ENCODE measurements at places on chromosomes 2 and 18.
A peak's percentile ranks its signal among the peaks of the same experiment; 100 is the strongest.

DNA sequence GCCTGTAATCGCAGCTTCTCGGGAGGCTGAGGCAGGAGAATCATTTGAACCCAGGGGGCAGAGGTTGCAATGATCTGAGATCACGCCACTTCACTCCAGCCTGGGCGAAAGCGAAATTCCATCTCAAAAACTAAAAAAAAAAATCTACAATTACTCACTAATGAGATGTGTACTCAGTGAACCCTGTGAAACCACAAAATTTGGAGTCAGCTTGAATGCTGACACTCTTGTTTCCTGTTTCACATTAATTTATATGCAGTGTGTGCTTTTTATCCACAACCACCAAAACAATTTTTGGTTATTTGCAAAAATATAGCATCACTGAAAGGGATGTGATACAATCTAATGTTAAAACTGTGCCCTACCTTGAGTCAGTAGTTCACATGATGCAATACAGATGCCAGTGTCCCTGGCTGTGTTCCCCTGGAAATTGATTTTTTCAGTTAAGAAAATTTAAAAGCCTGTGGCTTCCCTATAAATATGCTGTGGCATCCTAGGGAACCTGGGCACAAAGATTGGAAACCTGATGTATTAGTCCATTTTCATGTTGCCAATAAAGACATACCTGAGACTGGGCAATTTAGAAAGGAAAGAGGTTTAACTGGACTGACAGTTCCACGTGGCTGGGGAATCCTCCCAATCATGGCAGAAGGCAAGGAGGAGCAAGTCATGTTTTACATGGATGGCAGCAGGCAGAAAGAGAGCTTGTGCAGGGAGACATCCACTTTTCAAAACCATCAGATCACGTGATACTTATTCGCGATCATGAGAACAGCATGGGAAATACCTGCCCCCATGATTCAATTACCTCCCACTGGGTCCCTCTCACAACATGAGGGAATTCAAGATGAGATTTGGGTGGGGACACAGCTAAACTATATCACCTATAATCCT is 337.5 kb upstream of the NT5C1B start:
- H3K27ac ChIP-seq: no peak overlapping the region
- H3K36me3 ChIP-seq: no peaks in the 10 kb centered on the region
- no peaks in the 10 kb centered on the region for H3K27me3 ChIP-seq
- no peak overlapping the region for H3K4me3 ChIP-seq
- H3K4me1 ChIP-seq: no peaks in the 10 kb centered on the region
- no peak for DNase-seq

DNA sequence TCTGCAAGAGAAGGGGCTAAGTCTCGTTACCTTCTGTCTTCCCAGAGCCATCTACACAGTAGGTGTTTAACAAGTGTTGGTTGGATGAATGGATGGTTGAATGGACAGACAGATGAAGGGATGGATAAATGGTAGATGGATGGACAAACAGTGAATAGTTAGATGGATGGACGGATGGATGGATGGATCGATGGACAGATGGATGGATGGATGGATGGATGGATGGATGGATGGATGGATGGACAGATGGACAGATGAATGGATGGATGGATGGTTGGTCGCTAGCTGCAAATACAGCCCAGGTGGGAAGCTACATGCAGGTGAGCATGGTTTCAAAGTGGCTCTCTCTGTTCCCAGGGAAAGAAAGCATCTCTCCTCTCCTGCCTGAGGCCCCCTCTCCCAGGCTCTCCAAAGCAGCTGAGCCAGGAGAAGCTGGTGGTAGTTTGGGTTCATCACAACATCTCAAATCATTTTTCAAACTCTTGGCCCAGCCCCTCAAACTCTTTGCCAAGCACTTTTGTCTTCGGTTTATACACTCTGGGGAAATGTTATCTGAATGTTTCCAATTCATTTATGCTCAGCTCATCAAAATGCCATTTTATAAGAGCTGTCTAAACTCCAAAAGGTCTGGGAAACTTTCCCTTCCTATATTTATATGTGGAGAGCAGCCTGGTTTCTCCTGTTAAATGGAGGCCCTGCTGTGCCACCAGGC is 192.7 kb downstream of the ANAPC1 start:
- H3K36me3 ChIP-seq: no peaks in the 10 kb centered on the region
- no peaks in the 10 kb centered on the region for H3K27me3 ChIP-seq
- H3K4me1 ChIP-seq: no peaks in the 10 kb centered on the region

DNA sequence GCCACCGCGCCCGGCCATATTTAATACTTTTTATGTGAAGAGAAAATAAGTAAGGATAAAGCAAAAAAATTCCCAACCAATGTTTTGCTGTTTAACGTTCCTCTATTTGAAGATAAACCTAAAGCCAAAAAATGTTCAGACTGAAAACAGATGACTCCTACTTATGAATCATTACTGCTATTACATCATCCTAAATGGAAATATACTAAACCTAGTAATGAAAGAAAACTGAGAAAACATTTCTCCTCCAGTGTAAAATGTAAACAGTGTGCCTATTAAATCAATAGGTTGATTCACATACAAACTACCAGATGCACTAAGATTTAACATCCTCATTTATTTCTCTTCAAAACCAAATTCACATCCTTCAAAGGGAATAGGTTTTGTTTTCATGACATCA is 43.5 kb downstream of the CWC22 start:
- DNase-seq: no peak
- no peak overlapping the region for H3K4me3 ChIP-seq
- no peaks in the 10 kb centered on the region for H3K36me3 ChIP-seq

DNA sequence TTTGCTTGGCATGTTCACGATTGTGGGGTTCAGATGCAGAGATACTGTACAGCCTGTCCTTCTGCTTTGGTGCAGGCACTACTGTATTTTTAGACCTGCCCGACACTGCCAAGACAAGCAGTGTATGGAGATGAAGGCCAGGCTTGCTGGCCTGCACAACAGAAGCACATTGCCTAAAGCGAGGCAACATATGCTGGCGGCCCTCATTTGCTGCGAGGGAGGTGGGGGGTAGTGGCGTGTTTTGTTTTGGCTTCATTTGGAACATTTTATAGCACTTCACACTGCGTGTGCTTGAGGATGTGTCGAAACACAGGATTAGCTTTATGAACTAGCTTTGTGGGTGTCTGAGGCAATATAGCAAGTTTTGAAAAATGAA is 27.0 kb downstream of the TMEM182 start:
- DNase-seq: no peak
- no peaks in the 10 kb centered on the region for H3K36me3 ChIP-seq
- no peaks in the 10 kb centered on the region for H3K27me3 ChIP-seq
- H3K4me1 ChIP-seq: no peaks in the 10 kb centered on the region

- no peak overlapping the region for H3K4me3 ChIP-seq
- H3K27ac ChIP-seq: no peak overlapping the region
- peak; percentile 27 for DNase-seq
- H3K27me3 ChIP-seq: no peaks in the 10 kb centered on the region
- no peaks in the 10 kb centered on the region for H3K36me3 ChIP-seq
- H3K4me1 ChIP-seq: no peaks in the 10 kb centered on the region
These were observed 487.6 kb downstream of the METTL4 start for GRCh38 chr18:2083691-2084090.

DNA sequence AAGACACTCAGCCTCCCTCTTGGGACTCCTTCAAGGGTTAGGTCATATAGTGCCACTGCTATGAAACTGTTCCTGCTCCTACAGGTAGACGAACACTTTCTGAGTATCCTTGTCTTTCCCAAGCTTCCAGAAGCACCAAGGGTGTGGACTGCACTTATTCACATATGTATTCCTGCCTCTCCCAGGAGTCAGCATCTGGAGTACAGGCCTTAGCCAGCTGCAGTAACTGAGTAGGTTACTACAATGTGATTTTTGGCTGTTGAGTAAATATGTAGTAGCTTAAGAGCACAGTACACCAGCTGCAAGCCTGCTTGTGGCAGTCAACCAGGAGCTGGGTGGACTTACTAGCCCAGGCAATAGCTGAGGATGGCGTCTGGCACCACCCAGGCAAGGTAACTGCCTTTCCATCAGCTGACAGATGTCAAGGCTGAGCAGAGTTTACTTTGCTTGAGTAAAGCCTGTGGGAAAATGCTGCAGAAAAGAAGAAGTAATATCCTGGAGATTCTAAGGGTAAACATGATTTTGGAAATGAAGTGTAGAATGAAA is 14.0 kb upstream of the SCLY start:
- no peaks in the 10 kb centered on the region for H3K36me3 ChIP-seq
- no peak overlapping the region for H3K27ac ChIP-seq
- DNase-seq: no peak
- no peaks in the 10 kb centered on the region for H3K27me3 ChIP-seq

GRCh38 chr2:47631792-47632398 is 151.1 kb upstream of the MSH6 start:
- peaks cover 3% of the 10 kb centered on the region for H3K4me1 ChIP-seq
- no peaks in the 10 kb centered on the region for H3K27me3 ChIP-seq
- DNase-seq: no peak
- no peak overlapping the region for H3K4me3 ChIP-seq

GRCh38 chr2:23397478-23397877 is 12.5 kb downstream of the KLHL29 start:
- H3K36me3 ChIP-seq: no peaks in the 10 kb centered on the region
- H3K4me3 ChIP-seq: no peak overlapping the region
- H3K27ac ChIP-seq: no peak overlapping the region
- DNase-seq: no peak

- H3K4me1 ChIP-seq: no peaks in the 10 kb centered on the region
- H3K4me3 ChIP-seq: peak overlapping the region; percentile 82
- H3K27ac ChIP-seq: no peak overlapping the region
- no peaks in the 10 kb centered on the region for H3K27me3 ChIP-seq
- H3K36me3 ChIP-seq: peaks cover 5% of the 10 kb centered on the region
These were observed 758 bp downstream of the SCLY start for GRCh38 chr2:238061315-238062202.

GRCh38 chr2:203022751-203023150 is 8.1 kb downstream of the NBEAL1 start:
- no peaks in the 10 kb centered on the region for H3K4me1 ChIP-seq
- DNase-seq: no peak
- H3K36me3 ChIP-seq: no peaks in the 10 kb centered on the region

GRCh38 chr2:63737081-63737751 is 104.5 kb upstream of the UGP2 start:
- no peak for DNase-seq
- H3K27me3 ChIP-seq: no peaks in the 10 kb centered on the region
- H3K4me1 ChIP-seq: no peaks in the 10 kb centered on the region
- no peak overlapping the region for H3K27ac ChIP-seq

- no peaks in the 10 kb centered on the region for H3K27me3 ChIP-seq
- H3K36me3 ChIP-seq: no peaks in the 10 kb centered on the region
- H3K4me3 ChIP-seq: no peak overlapping the region
- no peak overlapping the region for H3K27ac ChIP-seq
- no peaks in the 10 kb centered on the region for H3K4me1 ChIP-seq
These were observed 47.1 kb upstream of the ADAM23 start for GRCh38 chr2:206396211-206396610.

DNA sequence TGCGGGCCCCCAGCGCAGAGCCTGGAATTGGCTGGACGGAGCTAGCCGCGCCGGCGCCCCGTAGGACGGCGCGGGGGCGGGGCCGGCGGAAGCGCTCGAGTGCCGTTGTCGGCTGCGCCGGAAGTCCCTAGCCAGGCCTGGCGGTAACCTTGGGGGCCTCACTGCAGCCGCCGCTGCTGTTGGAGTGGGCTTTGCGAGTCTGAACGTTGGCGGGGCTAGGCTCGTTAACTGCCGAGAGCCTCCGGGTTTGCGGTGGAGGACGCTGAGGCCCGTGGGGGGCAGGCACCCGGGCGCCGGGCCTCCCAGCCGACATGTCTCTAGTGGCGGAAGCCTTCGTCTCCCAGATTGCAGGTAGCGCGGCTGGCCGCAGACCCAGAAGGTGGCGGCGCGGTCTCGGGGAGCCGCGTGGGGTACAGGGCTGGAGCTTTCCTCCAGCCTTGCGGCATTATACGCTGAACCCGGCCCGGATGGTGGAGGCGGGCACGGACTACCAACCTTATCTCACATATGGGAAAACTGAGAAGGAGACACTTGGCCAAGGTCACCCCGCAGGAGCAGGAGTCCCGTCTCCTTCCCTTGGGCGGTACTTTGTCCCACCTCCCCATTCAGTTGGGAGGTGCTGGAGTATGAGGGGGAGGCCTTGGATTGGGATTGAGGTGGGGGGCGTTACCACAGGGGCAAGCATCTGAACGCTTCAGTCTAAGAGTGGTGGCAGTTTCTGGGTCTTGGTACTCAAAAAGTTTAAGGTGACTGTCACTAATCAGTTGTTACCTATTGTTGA is at the start of gene MTX2:
Gene MTX2 (plus strand): TSS at position 124 of the 781 bp plus-strand sequence. CDS start 188 bp downstream, at position 312.
- H3K36me3 ChIP-seq: no peaks in the 10 kb centered on the region
- H3K27me3 ChIP-seq: no peaks in the 10 kb centered on the region
- no peaks in the 10 kb centered on the region for H3K4me1 ChIP-seq
- peak; percentile 57 for DNase-seq
- no peak within 1 kb of the TSS for H3K27ac ChIP-seq
- H3K4me3 ChIP-seq: peak within 1 kb of the TSS; percentile 93

DNA sequence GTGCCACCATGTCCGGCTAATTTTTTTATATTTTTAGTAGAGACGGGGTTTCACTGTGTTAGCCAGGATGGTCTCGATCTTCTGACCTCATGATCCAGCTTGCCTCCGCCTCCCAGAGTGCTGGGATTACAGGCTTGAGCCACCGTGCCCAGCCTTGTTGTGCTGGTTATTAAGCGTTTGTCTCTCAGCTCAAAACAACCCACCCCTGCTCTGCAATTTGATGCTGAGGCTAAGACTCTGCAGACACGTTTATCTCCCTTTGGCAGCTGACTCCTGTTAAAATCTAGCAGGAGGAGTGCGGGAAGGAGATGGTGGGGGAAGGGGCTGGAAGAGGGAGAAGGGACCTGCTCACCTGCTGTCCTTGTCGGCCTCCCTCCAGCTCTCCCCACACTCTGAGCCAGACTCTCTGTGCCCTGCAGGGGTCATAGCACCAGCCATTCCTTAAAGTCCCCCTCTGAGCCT is 29.9 kb upstream of the IMPA2 start:
- H3K27ac ChIP-seq: no peak overlapping the region
- H3K4me1 ChIP-seq: peaks cover 7% of the 10 kb centered on the region
- H3K36me3 ChIP-seq: no peaks in the 10 kb centered on the region
- H3K27me3 ChIP-seq: no peaks in the 10 kb centered on the region
- H3K4me3 ChIP-seq: no peak overlapping the region

- H3K4me1 ChIP-seq: no peaks in the 10 kb centered on the region
- H3K27ac ChIP-seq: no peak overlapping the region
- no peaks in the 10 kb centered on the region for H3K36me3 ChIP-seq
These were observed 65.4 kb upstream of the ACAA2 start for GRCh38 chr18:49878567-49879270.

GRCh38 chr2:127853671-127854070 is 4.3 kb downstream of the POLR2D start:
- peaks cover 2% of the 10 kb centered on the region for H3K36me3 ChIP-seq
- H3K27ac ChIP-seq: no peak overlapping the region
- H3K27me3 ChIP-seq: no peaks in the 10 kb centered on the region

GRCh38 chr2:48483916-48484315 is 46.0 kb upstream of the STON1 start:
- no peaks in the 10 kb centered on the region for H3K4me1 ChIP-seq
- no peak for DNase-seq
- H3K27ac ChIP-seq: no peak overlapping the region
- no peaks in the 10 kb centered on the region for H3K27me3 ChIP-seq
- no peak overlapping the region for H3K4me3 ChIP-seq

GRCh38 chr2:135617501-135618015 is 86.3 kb downstream of the R3HDM1 start:
- no peak overlapping the region for H3K27ac ChIP-seq

DNA sequence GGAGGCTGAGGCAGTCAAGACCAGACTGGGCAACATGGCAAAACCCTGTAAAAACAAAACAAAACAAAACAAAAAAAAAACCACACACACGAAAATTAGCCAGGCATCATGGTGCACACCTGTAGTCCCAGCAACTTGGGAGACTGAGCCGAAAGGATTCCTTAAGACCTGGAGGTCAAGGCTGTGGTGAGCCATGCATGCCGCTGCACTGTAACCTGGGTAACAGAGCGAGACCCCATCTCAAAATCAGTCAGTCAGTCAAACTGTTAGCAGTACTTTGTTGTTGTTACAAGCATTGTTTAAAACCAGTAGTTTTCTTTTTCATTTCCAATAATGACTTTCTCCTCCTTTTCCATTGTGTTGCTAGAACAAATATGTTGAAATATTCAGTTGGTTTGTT is 21.7 kb downstream of the EPB41L5 start:
- H3K36me3 ChIP-seq: no peaks in the 10 kb centered on the region
- H3K4me1 ChIP-seq: 0 out of 2 replicates have a peak, but pooled peaks cover 1% of the 10 kb centered on the region

Measured in iPS DF 6.9 (cell line).